GM03348 (cell line): ENCODE measurements at places on chromosomes 6 and 20.

DNA sequence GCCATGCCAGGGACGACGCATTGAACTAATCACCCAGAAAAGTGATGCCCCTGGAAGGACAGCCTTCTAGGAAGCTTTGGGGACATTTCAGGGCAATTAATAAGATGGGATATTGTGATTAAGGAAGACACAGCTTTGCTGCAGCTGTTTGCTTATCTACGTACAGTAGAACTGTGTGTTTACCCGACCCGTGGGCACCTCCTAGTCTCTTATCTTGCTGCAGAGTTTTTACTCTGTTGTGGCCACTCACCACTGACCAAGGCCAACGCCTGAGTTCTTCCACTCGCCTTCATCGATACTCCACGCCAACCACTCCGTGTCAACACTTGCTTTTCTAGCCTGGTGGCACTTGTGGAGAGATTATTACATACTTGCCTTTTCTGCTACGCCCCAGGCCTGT lies 105.9 kb upstream of the MLN start:
- no peak for DNase-seq

DNA sequence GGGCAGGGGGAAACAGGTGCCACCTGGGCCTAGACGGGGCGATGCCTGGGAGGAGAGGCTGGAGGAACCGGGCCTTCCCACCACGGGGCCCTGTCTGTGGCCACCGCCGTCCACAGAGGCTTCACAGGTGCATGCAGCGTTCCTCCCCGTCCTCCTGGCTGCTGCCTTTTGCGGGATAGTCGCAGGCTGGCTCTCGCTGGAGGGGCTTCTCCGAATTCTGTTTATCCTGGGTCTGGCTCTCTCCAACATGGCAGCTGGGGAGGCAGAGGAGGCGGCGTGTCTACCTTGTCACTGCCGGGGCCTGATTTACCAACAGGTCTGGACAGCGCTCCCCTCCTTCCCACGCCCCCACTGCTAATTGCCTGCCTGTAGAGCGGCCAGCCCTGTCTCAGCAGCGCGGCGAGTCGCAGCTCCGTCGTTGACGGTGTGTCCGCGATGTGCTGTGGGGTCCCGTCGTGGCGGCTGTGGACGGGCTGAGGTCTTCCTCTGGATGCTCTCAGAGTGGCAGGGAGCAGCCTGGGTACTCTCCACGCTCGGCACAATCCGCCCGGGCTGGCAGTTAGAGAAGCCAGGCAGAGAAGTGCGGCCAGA lies 262.9 kb downstream of the TAF4 start:
- DNase-seq, result no peak

DNA sequence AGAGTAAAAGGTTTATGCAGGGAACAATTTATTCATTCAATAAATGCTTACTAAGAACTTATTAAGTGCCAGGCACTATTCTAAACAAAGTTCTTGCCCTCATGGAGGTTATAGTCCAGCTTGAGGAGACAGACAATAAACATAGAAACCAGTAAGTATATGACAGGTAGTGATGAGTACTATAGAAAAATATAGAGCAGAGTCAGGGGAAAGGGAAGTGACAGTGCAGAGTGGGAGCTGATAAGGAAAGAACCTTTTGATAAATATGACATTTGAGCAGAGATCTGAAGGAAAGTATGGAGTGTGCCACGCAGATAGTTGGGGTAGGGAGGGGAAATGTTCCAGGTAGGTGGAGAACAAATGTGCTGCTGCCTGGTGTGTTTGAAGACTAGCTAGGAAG lies 12.1 kb downstream of the ACSS2 start:
- DNase-seq, result no peak

- DNase-seq, result no peak
Measured at GRCh38 chr6:114543696-114544095, 200.9 kb upstream of the HS3ST5 start.
